ENCODE measurements at places on chromosomes 7 and 10.

GRCh38 chr7:67599331-67600062, 602.9 kb downstream of the TYW1 start:
- no peak for DNase-seq

- DNase-seq, result no peak
Observed at GRCh38 chr10:48477141-48477540, 127.7 kb downstream of the ARHGAP22 start.

DNA sequence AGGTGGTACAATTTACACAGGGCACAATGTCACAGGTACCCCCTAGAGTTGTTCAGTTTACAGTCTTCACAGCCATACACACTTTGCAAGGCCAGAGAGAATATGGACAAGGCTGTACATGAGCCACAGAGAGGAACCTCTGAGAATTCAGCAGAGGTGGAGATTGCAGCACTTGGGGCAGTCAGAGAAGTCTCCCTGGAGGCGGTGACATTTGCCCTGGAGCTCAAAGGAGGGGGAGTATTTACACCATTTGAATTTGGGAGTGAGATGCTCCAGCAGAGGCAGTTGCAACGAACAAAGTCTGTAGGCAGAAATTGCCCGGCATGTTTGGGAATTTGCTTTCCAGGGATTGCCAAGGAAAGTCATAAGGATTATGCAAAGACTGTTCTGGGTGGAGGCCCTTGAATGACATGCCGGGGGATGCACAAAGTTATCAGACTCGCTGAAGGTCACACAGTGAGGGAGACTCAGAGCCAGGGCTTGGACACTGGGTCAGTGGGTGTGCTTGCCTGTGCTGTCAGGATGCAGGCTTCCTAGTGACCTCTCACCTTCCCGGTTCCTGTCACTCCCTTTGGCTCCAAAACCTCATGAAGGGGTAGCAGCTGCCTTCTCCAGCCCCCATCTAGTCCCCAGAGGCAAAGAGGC, 160.7 kb upstream of the PCBD1 start:
- no peak for DNase-seq

- DNase-seq, result no peak
Observed at GRCh38 chr10:117899181-117899683, 147.5 kb downstream of the RAB11FIP2 start.

DNA sequence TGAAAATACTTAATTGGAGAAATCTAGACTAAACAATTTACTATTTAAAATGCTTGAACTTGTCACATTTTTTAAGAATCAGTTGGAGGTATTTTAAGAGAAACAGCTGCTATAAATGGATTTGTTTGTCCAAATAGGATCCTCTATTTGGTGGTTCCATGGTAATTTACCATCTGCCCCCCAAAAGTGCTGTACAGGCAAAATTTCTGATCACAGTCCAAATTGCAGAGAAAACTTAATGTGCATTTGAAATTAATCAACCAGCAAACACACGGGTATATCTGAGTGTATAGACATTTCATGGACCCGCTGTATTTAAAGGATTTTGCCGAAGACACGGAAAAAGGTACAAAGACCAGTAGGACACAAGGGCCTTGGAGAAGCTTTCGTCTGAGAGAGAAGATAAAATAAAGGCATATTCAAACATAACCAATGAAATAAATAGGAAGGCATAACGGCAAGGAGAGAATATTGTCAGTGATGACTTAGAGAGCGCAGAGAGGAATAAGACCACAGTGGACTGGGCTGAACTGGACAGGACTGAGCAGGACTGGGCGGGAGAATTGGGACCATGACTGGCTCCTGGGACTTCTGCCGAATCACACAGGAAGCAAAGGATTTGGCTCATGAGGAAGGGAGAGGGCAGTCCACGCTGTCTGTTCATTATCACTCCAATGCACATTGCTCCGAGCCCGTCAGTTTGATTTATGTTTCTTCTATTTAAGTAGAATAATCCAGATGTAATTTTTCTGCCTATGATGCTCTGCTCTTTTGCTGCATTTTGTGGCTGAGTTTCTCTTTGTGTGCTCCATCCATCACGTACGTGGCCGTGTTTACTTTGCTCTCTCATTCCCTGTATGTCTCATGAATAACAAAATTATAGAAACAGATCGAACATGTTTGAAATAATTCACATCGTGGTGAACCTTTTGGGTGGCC, 112.8 kb downstream of the PRLHR start:
- no peak for DNase-seq

- DNase-seq, result no peak
Observed at GRCh38 chr7:50211130-50212015, 93.1 kb upstream of the IKZF1 start.

DNA sequence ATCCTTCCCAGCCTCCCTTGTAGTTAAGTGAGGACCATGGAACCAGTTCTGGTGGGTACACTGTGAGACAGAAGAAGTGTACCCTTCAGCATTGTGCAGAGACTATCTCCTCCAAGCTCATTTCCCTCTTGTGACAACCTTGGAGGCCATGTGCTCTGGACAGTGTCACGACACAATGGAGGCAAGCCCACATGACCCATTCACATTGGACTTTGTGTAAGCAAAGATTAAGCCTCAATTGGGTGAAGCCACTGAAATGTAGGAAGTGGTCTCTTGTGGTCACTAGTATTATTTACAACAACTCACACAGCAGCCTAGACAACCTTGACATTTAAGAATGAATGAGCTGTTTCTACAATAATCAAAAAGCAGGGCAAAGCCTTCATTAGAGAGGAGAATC, 124.2 kb downstream of the INHBA start:
- no peak for DNase-seq

DNA sequence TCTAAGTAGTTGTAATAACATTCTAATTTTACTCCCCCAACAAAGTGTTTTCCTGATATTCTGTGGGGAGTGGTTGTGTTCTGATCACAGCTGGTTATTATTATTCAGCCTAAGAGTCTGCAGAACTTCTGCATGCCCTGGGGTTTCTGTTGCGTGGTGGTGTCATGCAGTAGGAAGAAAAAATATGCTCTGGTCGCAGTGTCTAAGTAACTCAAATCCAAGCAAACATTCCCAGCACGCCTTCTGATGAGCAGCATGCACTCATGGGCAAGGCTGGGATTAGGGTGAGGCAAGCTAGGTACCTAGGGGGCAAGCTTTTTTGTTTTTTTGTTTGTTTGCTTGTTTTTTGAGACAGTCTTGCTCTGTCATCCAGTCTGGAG, 112.8 kb upstream of the KMT2E start:
- DNase-seq, result no peak

GRCh38 chr7:16726189-16726588, 27.4 kb upstream of the TSPAN13 start:
- DNase-seq, result no peak

DNA sequence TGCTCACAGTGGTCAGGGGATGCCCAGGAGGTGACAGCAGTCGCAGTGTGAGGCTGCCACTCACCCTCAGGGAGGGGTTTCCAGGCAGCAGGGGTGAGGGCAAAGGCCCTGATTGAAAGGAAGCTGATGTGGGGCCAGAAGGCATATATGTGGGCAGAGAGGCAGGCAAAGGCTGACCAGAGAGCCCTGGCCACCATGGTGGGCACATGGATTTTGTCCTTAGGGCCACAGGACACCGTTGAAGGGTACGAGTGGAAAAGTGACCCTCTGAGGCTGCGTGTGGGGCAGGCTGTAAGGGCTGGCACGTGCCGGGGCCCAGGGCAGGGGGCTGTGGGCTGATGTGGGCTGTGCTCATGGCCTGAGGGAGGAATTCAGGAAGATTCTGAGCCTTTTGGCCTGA, 57.5 kb upstream of the ZNF32 start:
- no peak for DNase-seq

- DNase-seq, result no peak
Observed at GRCh38 chr7:155529845-155530244, 16.5 kb downstream of the CNPY1 start.

DNA sequence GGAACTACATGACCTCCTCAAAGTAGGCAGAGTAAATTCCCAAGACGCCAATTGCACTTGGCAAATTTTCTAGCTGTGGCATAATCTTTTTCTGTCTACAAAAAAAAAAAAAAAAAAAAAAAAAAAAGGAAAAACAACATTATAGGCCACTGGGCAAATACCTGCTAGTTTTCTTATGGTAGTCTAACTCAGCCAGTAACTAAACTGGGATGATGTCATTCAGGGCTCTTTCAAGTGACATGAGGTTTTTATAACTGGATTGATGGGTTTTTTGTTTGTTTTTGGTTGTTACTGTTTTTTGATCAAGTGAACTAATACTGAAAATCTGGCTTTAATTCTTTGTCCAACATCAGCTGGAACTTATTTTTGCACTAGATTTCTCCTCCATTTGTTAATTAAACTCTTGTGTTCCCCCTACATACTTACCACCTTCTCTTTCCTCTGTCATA, 7.4 kb upstream of the VIM start:
- no peak for DNase-seq

DNA sequence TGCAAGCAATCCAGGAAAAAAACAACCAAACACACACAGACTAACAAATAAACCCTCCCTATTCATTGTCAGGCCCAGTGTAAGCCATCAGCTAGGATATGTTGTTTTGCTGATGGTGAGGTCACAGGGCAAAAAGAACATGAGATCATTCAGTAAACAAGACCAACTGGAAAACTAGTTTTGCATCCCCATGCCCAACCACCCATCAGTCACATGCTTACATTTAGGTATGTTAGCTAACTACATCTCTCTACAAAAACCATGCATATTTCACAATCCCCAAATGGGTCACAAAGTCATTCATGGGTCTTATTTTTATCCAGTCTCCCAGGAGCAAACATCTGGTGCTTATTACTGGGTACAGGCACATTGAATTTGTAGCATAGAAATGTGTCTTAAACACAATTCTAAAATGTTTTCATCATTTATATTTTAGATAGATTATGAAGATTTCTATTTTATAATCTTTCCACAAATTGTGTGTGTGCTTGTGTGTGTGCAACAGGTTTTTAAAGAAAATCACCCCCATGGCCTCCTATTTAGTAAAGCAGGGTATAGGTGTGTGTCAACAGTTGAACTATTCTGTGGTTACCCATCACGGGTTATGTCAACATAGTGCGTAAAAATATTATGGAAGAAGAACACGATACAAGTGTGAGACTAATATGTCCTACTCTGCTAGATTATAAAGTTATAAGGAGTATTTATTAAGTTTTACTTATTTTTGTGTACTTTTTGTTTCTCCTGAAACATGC, 103.8 kb upstream of the AKR1E2 start:
- DNase-seq, result no peak

GRCh38 chr7:16730937-16731336, 22.6 kb upstream of the TSPAN13 start:
- DNase-seq, result no peak

DNA sequence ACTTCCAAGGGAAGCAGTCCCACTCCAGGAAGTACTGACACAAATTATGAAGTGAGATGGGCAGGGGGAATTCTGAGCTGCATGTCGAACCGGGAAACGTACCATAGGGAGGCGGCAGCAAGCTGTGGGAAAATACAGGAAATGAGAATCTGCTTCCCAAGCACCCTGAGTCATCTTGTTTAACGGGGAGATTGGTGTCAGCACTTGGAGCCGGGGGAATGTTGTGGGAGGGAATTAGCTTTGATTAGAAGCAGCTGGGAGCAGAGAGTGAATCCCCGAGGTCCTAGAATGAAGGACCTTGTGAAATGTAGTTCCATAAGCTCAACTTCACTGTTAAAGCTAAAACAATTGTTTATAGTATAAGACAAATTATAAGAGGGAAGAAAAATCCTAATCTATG, 141.4 kb upstream of the PRKCQ start:
- DNase-seq, result no peak

DNA sequence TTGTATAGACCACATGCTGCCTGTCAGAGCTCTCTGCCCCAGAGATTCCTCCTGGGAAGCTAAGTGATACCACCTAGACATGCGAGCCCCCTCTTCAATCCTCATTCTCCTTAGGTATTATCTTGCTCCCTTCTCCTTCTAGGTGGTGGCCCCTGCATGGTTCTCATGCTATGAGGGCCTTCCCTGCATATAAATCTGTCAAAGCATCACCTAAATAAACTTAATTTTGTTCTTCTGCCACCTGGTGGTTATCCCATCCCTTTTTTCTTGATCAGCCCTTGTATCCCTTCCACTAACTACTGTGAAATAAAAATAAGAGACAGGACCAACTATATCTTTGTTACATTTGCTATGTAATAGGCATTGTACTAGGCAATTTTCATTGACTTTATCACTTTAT, 242.1 kb downstream of the CDC14C start:
- no peak for DNase-seq

- no peak for DNase-seq
Observed at GRCh38 chr10:60414111-60414510, 24.4 kb upstream of the ANK3 start.

DNA sequence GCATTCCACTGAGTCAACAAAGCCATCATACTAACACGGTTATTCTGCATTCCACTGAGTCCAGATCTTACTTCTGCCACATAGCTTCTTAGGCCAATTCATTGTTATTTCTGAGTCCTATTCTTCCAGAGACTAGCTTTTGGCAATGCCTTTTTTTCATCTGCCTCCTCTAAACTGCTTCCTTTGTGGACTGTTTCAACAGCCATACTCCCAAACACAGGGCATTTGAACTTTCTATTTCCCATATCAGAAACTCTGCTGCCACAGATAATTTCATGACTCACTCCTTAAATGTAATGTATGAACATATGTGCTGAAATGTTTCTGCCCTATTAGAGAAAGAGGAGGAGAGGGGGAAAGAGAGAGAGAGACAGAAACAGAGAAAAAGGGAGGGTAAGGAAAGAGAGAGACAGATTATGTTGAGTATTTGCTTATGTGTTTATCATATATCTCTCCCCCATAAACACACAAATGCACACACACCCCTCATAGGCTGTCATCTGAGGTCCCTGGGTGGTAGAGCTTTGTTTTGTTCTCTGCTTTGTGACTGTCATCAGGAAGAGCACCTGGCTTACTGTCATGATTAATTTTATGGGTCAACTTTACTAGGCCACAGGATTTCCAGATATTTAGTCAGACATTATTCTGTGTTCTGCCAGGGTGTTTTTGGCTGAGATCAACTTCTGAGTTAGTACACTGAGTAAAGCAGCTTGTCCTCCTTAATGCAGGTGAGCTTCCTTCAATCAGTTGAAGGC, 308.0 kb upstream of the KCND2 start:
- no peak for DNase-seq

DNA sequence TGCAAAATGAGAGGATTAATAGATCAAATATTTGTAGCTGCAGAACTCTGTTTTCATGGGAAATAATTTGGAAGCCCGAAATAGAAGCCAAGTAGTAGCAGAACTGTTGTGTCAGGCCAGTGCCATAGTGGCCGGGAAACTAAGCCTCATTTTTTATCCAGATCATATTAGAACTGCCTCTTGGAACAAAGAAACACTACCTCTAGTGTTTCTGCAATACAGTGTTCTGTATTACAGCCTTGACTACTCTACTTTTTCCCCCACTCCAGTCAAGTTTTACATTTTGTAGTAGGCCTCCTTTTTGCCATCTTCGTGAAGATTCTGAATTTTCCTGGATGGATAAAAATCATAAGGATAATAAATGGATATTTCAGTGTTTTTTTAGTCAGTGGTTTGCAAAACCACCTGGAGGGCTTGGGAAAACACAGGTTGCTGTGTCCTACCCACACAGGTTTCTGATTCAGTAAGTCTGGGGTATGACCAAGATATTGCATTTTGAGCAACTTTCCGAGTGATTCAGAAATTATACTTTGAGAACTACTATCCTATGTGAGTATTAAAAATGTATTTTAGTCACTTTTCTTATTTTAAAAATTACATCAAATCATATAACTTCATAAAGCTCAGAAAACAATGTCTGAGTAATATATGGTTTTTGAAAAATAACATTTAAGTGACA, 326.2 kb upstream of the KAT6B start:
- no peak for DNase-seq

Measured in stimulated activated CD8-positive, alpha-beta memory T cell treated with anti-CD3 and anti-CD28 coated beads, Interleukin-15, amount 100 ng/mL, for 24 hours (primary cell).